ENCODE measurements at places on chromosomes 7 and 10.

DNA sequence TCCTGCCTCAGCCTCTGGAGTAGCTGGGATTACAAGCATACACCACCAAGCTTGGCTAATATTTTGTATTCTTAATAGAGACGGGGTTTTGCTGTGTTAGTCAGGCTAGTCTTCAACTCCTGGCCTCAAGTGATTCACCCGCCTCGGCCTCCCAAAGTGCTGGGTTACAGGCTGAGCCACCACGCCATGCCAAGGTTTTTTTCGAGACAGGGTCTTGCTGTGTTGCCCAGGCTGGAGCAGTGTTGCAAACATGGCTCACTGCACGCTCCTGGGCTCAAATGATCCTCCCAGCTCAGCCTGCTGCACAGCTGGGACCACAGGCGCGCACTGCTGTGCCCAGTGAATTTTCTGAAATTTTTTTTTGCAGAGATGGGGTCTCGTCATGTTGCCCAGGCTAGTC lies 3.3 kb upstream of the SEC31B start:
- no peak for DNase-seq

DNA sequence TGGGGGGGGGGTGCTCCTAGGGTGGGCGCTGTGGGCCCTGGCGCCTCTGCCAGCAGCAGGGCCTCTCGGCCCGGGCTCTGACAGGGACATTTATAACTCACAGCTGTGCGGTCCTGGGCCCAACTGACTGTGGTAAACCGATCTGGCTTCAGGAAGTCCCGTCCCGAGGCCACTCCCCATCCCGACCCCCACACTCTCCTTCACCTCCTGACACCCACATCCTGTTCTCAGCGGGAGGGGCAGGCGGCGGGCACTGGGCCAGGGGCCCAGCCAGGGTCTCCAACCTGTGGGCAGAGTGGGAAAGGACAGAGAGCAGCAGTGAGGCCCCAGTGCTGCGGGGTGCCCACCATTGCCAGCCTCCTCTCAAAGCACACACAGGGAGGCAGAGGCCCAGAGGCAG lies 69.1 kb downstream of the ZMIZ1 start:
- DNase-seq = no peak

DNA sequence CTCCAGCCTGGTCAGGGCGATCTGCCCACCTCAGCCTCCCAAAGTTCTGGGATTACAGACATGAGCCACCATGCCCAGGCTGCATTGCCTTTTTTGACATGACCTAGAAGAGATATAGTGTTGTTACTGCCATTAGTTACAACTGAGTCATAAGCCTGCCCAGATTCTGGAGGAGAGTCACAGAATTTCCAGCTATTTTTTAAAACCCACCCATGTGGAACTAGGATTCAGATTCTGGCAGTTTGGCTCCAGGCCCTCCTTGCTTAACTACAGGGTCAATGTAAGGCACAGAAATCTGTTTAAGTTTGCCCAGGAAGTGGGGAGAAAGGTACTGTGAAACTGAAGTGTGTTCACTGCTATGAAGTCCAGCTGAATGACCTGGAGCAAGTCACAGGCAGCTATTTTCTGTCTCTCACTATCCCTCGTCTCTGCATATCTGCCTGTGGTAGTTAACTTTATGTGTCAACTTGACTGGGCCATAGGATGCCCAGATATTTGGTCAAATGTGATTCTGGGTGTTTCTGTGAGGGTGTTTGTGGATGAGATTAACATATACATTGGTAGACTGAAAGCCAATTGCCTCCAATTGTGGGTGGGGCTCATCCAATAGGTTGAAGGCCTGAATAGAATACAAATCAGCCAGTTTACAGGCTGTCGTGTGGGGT lies 8.4 kb upstream of the MARVELD1 start:
- DNase-seq = no peak

DNA sequence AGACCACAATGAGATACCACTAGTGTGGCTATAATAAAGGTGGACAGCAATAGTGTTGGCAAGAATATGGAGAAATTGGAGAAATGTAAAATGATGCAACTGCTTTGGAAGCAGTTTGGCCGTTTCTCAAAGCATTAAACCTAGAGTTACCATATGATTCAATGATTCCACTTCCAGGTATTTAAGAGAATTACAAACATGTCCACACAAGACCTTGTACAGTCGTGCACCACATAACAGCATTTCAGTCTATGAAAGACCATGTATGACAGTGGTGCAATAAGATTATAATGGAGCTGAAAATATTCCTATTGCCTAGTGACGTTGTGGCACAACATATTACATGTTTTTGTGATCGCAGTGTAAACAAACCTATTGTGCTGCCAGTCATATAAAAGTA lies 29.6 kb downstream of the CCDC172 start:
- DNase-seq = no peak

DNA sequence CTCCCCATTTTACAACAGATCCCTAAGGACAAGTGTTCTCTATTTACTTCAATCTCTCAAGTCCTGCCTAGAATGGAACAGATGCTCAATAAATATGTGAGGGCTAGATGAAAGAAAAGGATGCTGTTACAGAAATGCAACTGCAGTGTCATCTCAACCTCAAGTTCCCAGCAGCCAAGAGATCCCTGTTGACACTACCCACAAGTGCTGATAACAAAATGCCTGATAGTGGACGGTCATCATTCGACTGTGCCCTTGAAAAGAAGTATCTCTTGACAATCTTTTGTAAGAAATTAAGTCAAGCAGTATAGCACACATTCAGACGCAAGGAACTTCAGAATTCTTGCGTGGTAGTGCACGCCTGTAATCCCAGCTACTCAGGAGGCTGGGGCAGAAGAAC lies 133.2 kb downstream of the PARD3 start:
- no peak for DNase-seq
